ENCODE measurements at places on chromosomes 7 and 10.

DNA sequence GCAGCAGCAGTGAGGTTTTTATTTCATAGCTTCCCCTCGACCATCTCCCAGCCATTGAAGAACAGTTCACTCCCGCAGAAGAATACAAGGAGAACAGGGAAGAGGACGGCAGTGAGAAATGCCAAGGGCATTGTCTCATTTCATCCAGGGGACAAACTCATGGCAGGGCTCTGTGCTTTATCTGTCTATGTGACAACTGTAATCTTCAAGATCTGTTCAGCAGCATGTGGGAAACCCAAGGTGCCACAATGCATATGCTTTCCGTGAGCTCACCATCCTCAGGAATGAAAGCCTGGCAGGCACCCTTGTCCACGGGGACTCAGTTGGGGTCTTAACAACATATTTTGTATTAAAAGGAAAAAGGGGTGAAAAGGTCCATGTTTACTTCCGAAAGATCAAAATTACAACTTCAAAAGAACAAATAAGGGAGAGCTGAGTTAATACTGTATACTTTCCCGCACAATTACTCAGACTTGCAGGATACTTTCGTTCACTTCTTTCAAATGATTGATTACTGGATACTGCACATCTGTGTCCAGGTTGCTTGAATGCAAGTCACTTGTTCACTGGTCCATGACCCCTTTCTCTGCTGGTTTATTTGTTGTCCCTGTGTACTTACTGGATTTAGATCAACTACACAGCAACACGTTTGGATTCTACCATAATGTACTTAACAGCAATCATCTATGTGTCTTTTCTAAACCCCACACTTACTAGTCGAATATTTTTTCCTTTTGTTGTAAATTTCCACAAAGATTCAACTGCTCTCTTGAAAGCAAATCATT is 90.1 kb upstream of the ATP6V0A4 start:
- DNase-seq: no peak

DNA sequence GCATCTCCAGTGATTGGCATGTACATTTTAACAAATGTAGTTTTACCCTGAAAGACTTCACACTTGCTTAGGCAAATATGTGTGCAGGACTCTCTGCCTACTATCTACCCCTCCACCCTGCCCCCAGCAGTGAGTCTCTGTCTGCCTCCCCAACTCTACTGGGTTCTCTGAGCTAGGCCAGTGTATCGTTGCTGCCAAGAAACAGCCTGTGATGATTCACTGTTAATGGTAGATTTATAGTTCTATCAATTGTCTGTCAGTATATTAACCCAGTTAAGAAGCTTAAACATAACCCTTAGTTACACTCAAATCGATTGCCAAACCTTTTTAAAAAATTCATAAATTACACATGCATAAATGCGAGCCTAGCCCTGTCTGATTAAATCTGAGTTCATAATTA is 137.0 kb downstream of the SND1 start:
- no peak for DNase-seq

DNA sequence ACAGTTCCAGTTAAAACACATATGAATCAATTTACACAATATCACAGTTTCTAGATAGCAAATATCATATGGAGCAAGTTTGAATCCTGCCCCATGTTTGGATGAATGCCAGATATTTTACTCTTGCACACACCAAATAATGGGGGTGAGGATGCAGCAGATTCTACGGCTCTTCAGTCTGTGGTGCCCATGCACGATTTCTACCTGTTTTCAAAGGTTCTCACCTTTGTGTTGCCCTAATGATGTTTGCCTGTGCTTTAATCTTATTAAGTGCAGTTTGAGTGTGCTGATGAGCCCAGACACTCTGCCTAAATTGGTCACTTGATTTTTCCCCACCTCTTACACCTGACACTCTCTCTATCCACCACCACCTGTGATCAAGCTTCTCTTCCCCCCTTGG is 119.6 kb downstream of the NPY start:
- no peak for DNase-seq

DNA sequence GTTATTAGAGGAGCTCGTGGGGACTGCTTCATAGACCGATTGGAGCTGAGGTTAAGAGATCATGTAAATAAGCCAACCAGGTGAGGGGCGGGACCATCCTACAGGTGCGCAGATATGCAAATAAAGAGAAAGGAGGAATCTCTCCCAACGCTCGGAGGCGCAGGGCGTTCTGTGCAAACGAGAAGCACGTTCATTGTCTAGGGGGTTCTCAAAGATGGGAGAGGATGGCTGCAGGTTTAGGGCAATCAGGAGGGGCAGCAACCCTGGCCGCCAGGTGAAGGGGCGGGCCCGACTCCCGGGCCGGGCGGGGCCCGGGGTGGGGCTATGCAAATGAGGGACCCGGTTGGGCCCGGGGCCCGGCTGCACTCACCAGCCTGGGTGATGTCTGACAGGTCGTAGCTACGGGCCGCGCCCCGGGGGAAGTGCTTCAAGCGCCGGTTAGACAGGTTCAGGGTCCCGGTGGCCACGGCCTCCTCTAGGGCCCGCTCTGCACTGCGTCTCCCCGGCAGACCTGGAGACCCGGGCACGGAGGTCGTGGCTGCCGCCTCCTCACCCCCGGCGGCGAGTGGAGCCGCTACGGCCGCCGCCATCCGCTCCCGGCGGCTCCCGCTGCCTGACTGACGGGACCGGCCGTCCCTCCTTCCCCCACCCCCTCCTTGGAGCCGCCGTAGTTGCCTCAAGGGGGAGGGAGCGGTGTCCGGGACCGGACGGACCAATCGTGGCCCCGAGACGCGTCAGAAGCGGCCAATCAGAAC is at the start of gene LRCH4:
Gene LRCH4 (minus strand): TSS at position 619 of the 755 bp plus-strand sequence. CDS start 29 bp downstream, at position 590.
- DNase-seq: no peak

- DNase-seq: no peak
These were observed 1130.9 kb upstream of the CELF2 start for GRCh38 chr10:9886772-9887171.

GRCh38 chr10:35498693-35499092 is 106.4 kb upstream of the GJD4 start:
- DNase-seq: no peak

DNA sequence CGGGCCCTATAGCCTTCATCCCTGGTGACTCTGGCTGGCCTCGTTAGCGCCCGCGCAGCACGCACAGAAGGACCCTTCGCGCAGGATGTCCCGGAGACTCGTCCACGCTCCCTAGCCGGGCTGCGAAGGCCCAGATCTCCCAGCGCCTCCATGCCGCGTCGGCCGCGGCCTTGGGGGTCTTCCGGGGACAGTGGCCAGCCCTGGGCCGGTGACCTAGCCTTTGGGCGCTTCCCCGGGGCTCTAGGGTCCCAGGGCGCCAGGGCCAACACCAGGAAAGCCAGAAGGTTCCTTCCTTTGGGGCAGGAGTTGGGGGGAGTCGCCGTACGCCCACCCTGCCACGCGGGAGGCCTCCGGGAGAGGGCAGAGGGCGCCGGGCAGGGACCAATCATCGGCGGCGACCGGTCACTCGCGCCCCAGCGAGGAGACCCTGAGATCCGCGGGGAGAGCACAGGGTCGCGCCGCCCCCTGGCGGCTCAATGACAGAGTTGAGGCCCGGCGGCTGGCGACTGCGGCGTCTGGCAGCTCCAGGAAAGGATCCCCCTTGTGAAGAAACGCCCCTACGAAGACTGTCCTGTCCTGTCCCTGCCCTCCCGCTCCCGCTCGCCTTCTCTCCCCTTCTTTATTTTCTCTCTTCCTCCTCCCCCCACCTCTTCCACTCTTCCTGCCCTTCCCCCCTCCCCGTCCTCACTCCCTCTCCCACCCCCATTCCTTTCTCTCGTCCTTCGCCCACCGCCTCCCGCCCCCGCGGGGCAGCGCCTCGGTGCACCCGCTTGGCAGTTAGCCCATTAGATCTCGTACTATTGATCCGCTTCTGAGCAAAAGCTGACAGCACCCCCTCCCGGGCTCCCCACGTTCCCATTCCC is 62.3 kb upstream of the LBX1 start:
- DNase-seq: no peak

- no peak for DNase-seq
These were observed 122.5 kb downstream of the PTPN20 start for GRCh38 chr10:47033541-47034270.

DNA sequence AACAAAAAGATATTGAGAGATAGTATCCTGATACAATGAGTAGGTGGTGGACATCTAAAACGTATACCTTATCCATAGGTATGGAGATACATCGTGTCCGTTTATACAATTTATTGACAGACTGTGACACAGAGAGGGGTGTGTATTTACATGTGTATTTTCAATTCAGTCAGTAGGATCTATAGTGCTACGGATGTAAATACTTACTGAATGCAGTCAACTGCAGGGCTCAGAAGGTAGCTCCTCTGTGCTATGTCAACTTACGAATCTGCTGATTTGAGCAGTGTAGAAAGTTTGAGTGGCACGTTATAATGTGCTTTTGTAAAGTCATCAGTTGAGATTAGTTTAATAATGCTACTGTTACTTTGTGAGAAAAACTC is 626 bp downstream of the ZNF804B start:
- DNase-seq: no peak

- DNase-seq: no peak
These were observed 22.9 kb upstream of the CREB3L2 start for GRCh38 chr7:138024765-138025164.

DNA sequence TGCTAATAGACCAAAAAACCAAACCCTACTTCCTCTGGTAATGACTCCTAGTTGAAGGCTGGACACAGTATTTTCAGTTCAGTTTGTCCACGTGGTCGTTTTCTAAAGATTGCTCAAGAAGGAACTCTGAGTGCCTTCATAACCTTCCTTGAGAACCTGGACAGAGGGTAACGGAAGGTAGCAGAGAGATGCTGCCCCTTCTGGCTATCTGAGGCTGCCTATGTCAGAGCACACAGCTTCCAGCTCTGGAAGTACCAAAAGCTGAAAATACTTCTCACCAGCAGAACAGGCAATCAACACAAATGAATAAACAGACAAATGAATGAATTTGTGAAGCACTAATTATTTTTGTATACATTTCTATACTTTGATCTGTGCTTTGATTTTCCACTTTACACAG is 85.2 kb downstream of the AMPH start:
- no peak for DNase-seq

- DNase-seq: peak; percentile 97
These were observed 11.6 kb upstream of the PPIF start for GRCh38 chr10:79335470-79336235.

- no peak for DNase-seq
These were observed 431.4 kb downstream of the DNAJB6 start for GRCh38 chr7:157768198-157768597.

DNA sequence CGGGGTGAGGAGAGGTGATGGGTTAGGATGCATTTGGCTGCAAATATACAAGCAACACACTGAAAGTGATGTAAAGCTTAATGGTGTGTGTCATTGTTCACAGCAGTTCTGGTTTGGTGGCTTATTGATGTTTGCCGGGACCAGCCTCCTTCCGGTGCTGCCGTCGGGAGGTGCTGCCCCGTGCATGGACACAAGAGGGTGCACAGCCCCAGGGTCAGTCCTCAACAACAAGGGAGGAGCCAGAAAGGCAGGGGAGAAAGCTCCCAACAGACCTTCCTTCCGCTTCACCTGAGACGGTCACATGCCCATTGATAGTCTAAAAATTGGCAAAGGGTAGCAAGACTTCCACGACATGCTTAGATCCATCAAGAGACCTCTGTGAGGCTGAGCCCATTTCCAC is 9.5 kb downstream of the RNF32 start:
- no peak for DNase-seq

DNA sequence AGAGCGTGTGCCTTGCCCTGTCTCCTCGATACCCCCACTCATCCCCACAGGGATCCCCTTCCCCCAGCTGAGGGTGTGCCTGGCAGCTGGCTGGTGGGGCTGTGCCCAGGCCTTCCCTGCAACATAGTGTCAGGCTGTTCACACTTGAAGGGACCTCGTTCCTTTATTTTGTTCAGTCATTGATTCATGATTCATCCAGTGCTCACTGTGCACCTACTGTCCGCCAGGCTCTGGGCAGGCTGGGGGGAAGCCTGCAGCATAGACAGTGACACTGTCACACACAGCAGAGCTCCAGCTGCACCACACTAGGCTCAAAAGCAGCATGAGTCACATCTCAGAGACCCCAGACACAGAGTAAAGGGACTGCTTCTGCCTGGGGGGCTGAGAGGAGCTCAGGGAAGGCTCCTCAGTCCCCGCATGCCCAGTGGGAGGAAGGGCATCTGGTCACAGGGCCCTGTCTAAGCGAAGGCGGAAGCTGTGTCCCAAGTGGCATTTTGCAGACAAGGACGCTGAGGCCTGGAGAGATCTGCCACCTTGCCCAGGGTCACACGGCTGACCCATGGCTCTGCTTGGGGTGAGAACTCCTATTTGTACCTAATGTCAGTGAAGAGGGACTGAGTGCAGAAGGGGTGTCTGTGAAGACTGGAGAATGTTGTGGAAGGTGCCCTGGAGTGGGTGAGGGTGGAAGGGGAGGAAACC is 27.9 kb downstream of the CDH23 start:
- no peak for DNase-seq

- peak; percentile 5 for DNase-seq
These were observed 750 bp downstream of the ZNF398 start for GRCh38 chr7:149147752-149148653.
